ENCODE measurements at places on chromosomes 6 and 20.

GRCh38 chr6:16409531-16410441, 171.4 kb downstream of the GMPR start:
- peak; percentile 67 for DNase-seq

- no peak for DNase-seq
Measured at GRCh38 chr6:126313941-126314340, 26.0 kb upstream of the CENPW start.

- DNase-seq: no peak
Measured at GRCh38 chr6:49497304-49497703, 2.4 kb upstream of the GLYATL3 start.

- DNase-seq: peak; percentile 72
Measured at GRCh38 chr20:23235173-23236027, 115.2 kb upstream of the NXT1 start.

DNA sequence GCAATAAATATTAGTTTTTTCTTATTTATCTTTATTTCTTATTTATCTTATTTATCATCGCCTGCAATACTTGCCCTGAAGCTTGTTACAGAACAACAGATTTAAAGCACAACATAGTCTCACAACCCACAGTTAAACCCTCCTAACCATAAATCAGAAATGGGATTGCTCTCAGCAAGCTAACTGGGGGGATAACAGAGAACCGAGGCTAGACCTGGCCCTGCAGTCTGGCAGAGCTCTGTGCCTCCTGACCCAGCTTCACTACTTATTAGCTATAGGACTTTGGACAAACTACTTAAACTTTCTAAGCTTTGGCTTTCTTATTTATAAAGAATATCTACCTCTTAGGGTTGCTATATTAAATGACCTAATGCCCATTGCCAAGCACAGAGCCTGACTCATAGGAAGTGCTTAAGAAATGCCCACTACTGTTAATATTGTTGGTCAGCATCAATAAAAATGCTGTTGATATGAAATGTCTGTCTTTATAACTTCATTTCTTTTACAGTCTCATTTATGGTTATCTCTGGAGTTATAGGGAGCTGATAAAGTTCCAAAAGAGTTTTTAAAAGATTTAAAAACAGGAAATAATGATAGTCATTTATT, 87.9 kb upstream of the BEND6 start:
- DNase-seq: peak; percentile 75

DNA sequence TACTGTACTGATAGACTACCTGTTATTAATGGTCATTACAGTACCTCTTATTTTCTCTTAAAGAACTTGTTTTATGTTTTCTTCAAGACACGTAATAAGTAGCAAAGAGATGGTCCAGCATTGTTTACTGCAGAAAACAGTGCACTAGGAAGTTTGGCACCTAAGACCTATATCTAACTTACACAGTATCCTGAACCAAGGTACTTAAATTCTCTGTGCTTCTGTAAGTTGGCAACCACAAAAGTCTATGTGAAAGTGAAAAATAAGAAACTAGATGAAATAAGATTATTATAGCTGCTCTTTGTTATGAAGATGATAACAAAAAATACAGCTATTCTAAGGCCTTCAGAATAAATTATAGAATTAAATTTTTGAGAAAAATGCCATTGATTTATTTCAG, 411.7 kb upstream of the SOX4 start:
- DNase-seq: no peak

DNA sequence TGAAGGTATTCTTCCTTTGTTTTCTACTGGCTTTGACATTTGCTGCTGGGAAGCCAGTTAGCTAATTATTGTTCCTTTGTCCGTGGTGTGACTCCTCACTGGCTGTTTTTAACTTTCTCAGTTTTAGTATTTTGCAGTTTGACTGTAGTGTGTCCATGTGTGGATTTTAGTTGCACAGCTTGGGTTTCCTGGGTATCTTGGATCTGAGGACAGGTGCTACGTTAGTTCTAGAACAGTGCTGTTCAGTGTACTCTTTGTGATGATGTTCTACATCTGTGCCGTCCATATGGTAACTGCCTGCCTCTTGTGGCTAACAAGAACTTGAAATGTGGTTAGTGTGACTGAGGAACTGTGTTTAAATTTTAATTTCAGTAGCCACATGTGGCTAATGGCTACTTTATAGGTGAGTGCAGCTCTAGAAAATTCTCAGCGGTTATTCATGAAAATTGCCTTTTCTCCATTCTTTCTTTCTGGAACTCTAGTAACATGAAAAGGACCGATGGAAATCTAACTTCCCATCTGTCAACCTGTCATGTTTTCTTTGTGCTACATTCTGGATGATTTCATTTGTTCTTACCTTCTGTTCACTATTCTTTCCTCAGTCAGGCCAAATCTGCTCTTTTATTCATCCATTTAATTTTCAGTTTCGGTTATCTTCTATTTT, 7.4 kb downstream of the SNX9 start:
- DNase-seq: no peak

- no peak for DNase-seq
Measured at GRCh38 chr6:105263685-105264610, 84.1 kb upstream of the POPDC3 start.

DNA sequence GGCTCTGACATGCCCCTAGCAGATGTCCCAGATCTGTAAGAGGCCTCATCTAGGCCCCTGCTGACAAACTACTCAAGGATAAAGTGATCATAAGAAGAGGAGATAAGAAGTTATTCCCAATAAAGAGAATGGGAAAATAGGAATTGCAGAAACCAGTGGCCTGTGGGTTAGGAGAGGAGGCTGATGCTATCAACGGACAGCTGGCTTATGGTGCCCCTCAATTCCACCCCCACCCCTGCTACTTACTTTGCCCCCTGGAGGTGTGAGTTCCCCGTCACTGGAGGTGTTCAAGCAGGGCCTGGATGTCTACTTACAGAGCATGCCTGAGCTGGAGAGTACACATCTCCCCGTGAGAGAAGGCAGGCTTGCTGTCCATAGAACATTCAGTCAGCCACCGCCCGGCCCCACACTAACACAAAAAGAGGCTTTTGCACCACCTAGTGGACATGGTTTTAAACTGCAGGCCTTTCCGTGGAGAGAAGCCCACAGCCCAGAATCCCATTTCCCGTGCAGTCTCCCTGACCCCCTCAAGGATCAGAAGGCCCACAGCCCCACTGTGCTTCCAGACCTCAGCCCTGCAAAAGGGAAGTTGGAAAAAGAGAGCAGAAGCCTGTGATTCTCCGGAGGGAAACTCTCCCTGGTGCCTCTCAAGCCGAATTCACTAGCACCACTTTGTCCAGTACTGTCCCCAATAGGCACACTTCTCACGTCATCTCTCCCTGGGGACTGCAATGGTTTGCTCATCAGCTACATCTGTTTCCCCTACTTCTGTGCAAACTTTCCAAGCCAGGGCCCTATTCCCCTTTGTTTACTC, 23.8 kb upstream of the BNIP5 start:
- DNase-seq: peak; percentile 69

- no peak for DNase-seq
Measured at GRCh38 chr20:9509246-9509645, 5.1 kb upstream of the LAMP5 start.

DNA sequence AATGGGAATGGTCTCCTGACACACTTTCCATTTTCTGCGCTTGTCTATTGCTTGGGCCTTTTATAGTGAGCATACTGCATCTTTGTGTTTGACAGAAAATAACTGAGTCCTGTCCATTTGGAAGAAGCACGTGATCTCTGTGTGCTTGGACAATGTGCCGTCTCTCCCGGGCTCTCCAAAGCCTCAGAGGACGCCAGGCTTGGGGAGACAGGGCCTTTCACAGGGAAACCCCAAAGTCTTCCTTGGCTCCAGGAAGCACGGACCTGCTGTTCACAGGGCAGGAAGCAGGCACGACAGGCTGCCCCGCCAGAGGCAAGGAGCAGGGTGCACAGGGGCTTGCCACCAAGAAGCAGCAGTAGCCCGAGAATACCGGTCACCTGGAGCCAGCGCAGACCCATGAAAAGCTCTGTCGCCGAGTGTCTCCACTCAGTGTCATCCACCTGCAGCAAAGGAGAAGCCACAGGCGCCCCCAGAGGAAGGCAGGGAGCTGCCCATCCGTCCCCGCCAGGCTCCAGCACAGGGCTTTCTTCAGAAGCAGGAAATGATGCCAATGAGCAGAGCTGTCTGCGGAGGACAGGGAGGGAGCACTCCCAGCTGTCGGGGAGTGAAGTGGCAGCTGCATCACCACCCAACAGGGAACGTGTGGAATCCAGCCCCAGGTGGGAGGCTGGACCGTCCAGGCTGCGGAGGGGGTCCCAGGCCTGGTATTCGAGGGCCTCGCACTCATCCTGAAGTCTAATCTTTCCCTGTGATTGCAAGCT, 135.1 kb downstream of the AGPAT4 start:
- no peak for DNase-seq

DNA sequence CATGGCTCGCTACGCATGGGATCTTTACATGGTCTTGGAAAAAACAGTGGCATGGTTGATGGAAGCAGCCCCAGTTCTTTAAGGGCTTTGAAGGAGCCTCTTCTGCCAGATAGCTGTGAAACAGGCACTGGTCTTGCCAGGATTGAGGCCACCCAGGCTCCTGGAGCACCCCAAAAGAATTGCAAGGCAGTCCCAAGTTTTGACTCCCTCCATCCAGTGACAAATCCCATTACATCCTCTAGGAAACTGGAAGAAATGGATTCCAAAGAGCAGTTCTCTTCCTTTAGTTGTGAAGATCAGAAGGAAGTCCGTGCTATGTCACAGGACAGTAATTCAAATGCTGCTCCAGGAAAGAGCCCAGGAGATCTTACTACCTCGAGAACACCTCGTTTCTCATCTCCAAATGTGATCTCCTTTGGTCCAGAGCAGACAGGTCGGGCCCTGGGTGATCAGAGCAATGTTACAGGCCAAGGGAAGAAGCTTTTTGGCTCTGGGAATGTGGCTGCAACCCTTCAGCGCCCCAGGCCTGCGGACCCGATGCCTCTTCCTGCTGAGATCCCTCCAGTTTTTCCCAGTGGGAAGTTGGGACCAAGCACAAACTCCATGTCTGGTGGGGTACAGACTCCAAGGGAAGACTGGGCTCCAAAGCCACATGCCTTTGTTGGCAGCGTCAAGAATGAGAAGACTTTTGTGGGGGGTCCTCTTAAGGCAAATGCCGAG, 78.2 kb downstream of the ASXL1 start:
- no peak for DNase-seq

GRCh38 chr6:85452441-85452881, 2.6 kb downstream of the NT5E start:
- peak; percentile 19 for DNase-seq

- no peak for DNase-seq
Measured at GRCh38 chr6:45415788-45416518, 38.2 kb upstream of the SUPT3H start.

DNA sequence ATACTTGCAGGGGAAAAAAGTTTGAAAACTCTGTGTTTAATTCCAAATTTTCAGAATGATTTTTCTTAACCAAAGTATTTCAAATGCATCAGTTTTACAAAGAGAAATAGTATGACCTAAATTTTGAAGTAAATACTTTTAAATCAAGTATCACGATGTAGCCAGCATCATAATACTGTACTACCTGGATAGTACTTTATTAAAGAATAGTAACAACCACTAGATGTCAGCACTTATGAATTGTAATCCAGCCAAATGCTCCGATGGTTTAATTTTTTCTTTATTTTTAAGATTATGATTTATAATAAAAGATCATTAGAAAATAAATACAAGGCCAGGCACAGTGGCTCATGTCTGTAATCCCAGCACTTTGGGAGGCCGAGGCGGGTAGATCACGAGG, 37.2 kb upstream of the HACE1 start:
- DNase-seq: peak; percentile 9

- DNase-seq: peak; percentile 22
Measured at GRCh38 chr6:34982424-34982852, 93.4 kb downstream of the ANKS1A start.

DNA sequence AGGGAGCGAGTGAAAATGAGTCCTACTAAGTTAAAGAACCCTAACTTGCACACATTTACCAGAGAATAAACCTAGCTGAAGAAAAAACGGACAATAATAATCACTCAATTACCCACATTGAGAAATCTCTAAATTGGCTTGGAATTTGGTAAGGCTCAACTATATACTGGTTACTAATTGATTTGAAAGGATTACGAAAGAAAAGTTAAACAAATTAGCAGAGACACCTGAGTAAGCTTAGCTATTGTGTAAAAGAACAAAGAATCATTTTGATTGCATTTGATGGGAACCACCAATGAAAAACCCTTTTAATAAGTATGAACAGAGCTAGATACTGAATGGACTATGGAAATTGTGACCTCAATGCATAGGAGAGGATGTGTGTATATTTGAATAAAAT, 118.6 kb upstream of the ADGRF1 start:
- no peak for DNase-seq

- DNase-seq: peak; percentile 82
Measured at GRCh38 chr20:5788385-5788895, 38.2 kb downstream of the SHLD1 start.

- no peak for DNase-seq
Measured at GRCh38 chr6:54719131-54719530, 127.4 kb upstream of the FAM83B start.

DNA sequence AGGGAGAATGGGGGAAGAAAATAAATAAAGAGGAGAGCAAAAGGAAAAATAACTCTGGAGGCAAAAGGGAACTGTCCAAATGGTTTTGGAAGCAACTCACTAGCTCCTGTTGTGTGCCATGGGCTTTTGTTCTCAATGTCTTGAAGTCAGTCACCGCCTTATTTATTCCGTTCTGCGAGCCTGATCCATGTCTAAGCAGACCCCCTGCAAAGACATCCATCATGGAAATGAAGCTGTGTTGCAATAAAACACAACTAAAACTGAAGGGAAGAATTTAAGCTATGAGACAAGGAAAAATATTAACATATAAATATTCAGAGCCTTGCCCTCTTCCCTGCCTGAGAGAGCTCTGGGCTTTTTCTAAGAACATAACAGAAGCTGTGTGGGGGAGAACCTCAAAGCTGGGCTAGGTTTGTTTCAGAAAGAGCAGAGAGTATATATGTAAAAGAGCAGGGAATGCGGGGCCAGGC, 373.2 kb upstream of the CNR1 start:
- DNase-seq: no peak

GRCh38 chr6:106439459-106439858, 78.9 kb downstream of the CRYBG1 start:
- no peak for DNase-seq

- DNase-seq: no peak
Measured at GRCh38 chr6:82484001-82484400, 120.4 kb downstream of the TPBG start.
